ENCODE measurements at places on chromosomes 1 and 21.

DNA sequence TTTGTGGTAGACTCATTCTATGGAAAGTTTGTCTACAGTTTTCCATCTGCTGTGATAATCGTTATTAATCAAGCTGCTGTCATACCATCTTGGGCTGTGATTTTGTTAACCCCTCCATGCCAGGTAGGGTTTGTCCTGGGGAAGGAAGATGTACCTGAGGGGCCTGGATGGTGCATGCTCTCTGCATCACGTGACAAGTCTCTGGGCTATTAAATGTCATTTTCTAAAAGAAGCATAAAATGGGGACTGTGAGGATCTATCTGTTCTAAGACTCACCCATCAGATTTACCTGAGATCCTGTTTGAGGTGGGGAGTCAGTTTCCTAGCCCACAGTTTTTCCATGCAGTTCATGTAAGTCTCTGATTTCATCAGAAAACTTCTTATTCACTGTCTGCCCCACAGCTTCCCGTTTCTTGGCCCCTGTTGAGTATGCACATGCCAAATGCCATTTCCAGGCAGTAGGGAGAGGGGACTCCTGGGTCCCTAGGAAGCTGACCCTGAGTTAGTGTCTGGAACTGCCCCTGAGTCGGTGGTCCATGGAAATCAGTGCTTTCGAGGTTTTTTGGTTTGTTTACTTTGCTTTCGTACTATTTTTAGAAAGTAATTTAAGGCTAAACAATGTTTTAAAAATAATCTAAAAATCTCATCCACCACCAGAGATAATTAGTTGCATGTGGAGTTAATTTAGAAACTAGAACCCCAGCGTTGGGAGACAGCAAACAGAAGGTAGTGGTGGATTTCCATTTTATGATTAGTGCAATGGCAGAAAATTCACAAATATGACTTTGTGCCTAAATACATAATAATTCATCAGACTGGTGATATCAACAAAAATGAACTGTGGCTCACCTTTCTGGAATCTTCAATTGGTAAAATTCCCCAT is 46.7 kb downstream of the ZBTB18 start:
- no peak for DNase-seq

GRCh38 chr1:63342402-63342801 is 20.0 kb downstream of the FOXD3 start:
- DNase-seq, result no peak

- DNase-seq, result peak; percentile 54
These were observed 47.3 kb upstream of the FGGY start for GRCh38 chr1:59249396-59250137.

GRCh38 chr1:100253552-100253951 is 3.9 kb upstream of the DBT start:
- no peak for DNase-seq

- DNase-seq, result no peak
These were observed 692 bp downstream of the SORT1 start for GRCh38 chr1:109396871-109397580.

GRCh38 chr1:165629848-165630628 is 996 bp upstream of the MGST3 start:
- DNase-seq, result no peak

DNA sequence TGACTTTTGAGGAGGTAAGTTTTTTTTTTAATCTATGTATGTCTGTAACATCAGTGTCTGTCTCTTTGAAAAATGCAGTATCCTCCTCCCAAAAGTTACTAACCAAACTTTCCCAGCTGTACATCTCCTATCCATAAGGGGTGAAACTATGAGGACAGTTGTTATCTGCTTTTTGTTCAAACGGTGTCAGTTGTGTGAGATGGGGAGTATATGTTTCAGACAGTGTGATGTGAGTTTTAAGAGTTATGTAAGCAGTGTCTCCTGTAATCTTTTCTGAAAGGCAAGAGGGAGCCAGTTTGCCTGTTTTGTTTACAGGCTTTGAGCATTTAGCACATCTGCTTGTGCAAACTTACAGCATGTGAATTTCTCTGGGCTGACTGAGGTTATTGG is 34.8 kb upstream of the CACYBP start:
- DNase-seq, result peak; percentile 46

GRCh38 chr21:32131960-32132359 is 146.9 kb downstream of the MIS18A start:
- no peak for DNase-seq

DNA sequence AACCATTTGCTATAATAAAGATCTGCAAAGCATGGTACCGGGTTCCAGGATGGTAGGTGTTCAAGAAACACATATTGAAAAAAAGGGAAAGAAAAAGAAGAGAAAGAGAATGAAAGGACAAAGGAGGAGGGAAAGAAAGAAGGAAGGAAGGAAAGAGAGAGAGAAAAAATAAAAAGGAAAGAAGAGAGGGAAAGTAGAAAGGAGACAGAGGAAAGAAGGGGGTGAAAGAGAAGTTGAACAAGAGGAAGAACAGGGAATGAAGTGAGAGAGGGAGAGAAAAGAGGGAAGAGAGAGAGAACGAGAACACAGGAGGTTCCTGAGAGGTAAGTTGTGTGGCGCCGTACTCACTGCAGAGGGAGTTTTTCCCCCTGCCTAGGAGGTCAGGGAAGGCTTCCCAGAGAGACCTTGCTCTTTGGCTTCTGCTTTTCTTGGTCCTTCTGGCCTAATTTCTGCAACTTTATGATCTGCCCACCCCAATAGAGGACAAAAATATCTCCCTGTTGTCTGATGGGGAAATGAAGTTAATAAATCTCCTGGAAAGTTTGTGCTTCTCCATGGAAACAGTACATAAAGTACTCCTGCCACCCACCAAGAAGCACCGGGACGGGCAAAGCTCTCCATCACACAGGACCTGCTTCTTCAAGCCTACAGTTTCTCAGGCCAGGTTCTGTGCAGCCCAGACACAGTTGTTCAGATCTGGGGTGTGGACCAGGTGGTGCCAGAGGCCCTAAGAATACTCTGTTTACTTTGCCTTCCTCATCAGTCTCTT is 124.8 kb downstream of the ROR1 start:
- no peak for DNase-seq

- no peak for DNase-seq
These were observed 111.6 kb downstream of the SPSB1 start for GRCh38 chr1:9404117-9404914.

DNA sequence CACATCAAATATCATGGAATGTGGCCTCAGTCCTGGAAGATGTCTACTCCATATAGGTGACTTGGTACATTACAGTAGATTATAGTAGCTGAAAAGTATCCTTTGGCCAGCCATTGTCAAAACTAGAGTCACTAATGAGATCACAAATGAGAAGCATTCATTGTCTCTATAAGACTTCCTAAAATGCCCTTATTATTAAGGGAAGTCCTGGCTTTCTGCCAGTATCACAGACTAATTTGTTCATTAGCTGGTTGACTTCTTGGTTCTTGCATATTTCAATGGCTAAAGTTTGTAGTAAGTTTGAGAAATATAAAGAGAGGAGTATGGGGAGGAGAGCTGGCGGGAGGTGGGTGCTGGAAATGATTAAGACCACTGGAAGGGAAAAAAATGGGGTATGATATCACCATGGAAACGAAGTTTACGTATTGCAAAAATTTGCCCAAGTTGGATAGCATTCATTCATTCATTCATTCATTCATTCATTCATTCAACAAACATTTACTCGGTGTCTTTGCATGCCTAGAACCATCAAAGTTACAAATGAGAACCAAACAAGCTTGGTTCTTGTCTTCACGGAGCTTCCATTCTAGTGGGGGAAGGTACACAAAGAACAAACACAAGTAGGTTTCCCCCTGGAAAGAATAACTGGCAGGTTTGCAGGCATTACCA is 11.7 kb upstream of the B3GALNT2 start:
- no peak for DNase-seq

GRCh38 chr1:226735576-226735975 is 3.5 kb downstream of the ITPKB start:
- DNase-seq, result no peak

GRCh38 chr1:113949007-113949406 is 19.9 kb downstream of the HIPK1 start:
- peak; percentile 30 for DNase-seq

DNA sequence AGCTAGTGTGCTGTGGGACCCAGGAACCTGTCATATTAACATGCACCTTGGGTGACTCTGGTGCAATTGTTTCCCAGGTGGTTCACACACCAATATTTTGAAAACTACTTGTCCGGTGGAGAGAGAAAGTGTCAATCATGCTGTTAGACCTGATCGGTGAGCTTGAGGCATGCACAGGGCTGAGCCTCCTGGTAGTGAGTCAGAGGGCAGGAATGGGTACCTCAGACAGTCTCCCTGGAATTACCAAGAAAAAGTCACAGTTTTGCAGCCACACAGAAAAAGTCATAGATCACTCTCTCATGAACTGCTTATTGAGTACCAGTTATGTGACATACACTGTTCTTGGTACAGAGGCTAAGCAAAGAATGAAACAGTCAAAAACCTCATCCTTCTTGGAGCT is 140.1 kb upstream of the NFIA start:
- DNase-seq, result no peak

DNA sequence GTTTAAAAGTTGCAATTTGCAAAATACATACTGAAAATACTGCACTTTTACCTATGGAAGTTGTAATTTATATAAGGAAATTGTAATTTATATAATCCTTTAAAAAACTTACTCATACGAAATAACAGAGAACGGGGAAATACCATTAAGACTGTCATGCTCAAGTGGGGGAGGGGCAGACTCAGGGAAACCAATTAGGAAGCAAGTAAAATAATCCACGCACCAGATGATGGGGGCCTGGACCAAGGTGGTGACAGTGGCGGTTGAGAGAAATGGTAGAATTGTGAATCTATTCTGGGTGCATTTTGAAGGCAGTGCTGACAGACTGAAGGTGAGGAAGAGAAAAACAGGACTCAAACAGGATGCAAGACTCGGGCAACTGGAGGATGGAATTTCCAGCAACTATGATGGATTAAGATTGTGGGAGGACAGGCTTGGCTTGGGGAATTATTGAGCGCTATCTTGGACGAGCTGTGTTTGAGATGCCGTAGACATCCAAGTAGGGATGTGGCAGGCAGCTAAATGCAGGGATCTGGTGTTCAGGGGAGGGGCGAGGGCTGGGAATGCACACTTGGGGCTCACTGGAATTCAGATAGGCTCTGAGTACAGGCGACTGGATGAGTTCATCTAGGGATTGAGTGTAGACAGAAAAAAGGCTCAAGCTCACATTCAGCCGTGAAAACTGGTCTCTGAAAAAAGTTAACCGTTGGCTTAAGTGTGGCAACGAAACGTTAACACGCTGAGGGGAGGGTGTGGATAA is 977 bp downstream of the LCA5L start:
- peak; percentile 64 for DNase-seq

DNA sequence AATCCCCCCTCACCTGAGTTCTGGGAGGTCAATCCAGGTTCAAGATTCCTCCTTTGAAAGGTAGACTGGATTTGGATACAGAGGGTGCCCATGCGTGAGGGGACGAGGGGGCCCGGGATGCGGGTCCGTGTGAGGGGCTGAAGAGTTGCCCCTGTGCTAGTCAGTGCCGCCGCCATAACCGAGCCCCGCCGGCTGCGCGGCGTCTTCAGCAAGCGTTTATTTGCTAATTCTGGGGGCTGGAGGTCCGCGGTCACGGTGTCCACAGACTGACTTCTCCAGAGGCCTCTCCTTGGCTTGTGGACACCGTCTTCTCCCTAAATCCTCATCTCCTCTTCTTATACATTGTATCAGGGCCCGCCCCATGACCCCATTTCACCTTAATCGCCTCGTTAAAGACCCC is 20.9 kb upstream of the SAMD11 start:
- no peak for DNase-seq

GRCh38 chr1:212606395-212607205 is 2.0 kb upstream of the ATF3 start:
- peak; percentile 69 for DNase-seq

- DNase-seq, result peak; percentile 89
These were observed 52.3 kb downstream of the BCAR3 start for GRCh38 chr1:93629101-93630059.

GRCh38 chr1:113416496-113416895 is 26.2 kb downstream of the MAGI3 start:
- DNase-seq, result peak; percentile 49

- no peak for DNase-seq
These were observed 122.7 kb upstream of the NFIA start for GRCh38 chr1:60959701-60960100.

GRCh38 chr1:53582211-53583020 is 123.2 kb downstream of the DMRTB1 start:
- DNase-seq, result no peak

DNA sequence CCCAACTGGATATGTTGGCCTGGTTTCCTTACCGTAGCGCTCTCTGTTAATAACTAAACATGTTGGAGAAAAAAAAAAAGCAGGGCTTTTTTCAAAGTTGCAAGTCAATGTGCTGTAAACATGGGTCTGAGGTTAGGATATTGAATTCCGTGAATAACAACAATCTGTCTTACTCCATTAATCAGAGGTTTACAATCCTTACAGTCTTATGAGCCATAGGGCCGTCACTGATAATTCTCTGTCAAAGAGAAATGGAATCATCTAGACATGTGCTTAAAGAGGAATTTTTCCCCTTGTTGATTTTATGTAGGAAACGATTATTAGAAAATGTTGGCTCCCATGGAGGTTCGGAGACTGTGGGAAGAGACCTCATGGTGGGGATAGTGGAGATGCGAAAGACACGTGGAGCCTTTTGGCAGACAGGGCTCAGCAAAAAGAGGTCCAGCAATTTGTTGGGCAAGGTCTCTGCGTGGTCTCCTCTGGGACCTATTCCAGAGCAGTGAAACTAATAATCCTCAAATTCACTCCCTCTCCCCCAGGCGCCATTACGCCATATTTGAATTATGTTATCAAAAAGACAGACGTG is 83.5 kb upstream of the CLDN14 start:
- no peak for DNase-seq
